Panc1 (cell line): ENCODE measurements at places on chromosomes 11 and 22. TPM values are rescaled to one million over a fixed set of nuclear protein-coding genes. Genes with fewer than 3 reads are reported as not detected.

ALDH3B2 gene
- not detected for total RNA-seq

CST6 gene
- 0.23 TPM for total RNA-seq

OTOG gene
- total RNA-seq, result not detected

HOATZ gene
- not detected for total RNA-seq

TAF6L gene
- total RNA-seq, result 32.6 TPM

OR5A1 gene
- not detected for total RNA-seq

TRIM6 gene
- total RNA-seq, result 53.8 TPM

CALCA gene
- total RNA-seq, result not detected

POU2AF1 gene
- 0.18 TPM for total RNA-seq

MS4A12 gene
- not detected for total RNA-seq

TSGA10IP gene
- not detected for total RNA-seq

RTN4R gene
- total RNA-seq, result 16.3 TPM

C22orf15 gene
- total RNA-seq, result not detected

MUC6 gene
- 0.49 TPM for total RNA-seq
